ENCODE measurements at places on chromosomes 4 and X.

DNA sequence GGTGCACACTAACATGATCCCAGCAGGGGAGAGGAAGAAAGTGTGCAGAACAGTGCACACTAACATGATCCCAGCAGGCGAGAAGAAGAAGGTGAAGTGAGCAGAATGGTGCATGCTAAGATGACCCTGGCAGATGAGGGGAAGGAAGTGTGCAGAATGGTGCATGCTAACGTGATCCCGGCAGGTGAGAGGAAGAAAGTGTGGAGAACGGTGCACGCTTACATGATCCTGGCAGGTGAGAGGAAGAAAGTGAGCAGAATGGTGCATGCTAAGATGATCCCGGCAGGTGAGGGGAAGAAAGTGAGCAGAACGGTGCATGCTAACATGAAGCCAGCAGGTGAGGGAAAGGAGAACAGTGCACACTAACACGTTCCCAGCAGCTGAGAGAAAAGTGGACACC lies 83.7 kb downstream of the ACOX3 start:
- DNase-seq: no peak

- DNase-seq: no peak
Measured at GRCh38 chr4:62161446-62161845, 961.3 kb downstream of the ADGRL3 start.

DNA sequence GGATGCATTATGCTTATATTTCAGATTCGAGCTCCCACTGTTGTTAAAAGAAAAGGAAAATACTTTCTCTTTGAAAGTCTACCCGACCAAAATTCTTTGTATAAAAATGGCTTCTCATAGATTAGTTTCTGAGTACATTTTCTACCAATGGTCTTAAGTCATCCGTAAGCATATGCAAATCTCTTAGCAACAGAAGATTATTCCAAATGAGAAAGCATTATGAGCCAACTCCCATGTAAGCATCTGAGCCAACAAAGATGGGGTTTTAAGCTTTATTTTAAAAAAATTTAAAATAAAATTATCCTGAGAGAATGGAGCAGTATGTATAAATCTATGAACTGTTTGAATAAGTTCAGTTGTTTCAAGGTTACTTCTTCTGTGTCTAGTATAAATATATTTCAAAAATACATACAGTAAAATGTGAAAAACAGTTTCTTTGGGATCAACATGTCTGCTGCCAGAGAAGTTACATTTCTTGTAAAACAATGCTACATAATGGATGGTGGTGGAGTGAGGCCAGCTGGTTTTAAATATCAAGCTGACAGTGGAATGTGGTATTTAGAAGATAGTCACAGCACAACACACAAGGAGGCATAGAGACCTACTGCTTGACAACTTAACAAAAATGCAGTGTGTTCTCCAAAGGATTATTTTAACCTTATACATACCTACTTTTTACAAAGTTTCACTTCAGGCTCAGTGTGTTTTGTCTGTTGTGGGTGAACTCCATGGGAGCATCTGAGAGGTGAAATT lies 199.5 kb upstream of the DIPK2B start:
- no peak for DNase-seq

DNA sequence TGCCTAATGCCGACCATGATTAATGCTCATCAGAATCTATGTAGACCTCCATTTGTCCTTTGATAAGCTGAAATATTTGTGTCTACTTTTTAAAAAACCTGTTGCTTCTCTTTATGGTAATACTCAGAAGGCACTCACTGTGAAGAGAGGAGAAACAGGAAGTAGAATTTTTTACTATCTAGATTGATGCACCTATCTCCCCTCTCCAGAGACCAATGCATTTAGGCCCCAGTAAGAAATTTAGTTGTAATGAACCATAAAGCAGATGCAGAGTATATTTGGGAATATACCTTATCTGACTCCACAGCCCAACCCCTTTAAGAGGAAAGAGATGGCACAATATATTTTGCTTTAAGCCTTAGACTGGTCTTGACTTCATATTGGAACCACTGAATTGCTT lies 11.1 kb downstream of the TBL1X start:
- no peak for DNase-seq

DNA sequence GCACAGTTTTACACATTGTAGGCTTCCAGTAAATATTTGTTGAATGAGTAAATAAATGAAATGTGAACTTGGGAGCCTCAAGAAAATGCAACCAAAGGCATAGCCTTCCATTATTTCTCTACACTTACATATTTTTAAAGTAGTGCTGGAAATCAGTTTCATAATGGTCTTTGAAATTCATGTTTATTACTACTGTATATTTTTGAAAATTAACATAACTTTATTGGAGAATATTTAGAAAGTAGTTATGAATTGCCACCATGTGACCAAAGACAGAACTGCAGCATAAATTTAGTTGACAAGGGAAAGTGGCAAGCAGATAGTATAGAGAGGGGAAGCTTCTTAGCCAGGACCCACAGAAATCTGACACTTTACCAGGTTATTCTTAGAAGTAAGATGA lies 6.4 kb downstream of the TCEAL8 start:
- DNase-seq: no peak

- DNase-seq: peak; percentile 31
Measured at GRCh38 chrX:47831788-47832187, 4.9 kb upstream of the ZNF81 start.

DNA sequence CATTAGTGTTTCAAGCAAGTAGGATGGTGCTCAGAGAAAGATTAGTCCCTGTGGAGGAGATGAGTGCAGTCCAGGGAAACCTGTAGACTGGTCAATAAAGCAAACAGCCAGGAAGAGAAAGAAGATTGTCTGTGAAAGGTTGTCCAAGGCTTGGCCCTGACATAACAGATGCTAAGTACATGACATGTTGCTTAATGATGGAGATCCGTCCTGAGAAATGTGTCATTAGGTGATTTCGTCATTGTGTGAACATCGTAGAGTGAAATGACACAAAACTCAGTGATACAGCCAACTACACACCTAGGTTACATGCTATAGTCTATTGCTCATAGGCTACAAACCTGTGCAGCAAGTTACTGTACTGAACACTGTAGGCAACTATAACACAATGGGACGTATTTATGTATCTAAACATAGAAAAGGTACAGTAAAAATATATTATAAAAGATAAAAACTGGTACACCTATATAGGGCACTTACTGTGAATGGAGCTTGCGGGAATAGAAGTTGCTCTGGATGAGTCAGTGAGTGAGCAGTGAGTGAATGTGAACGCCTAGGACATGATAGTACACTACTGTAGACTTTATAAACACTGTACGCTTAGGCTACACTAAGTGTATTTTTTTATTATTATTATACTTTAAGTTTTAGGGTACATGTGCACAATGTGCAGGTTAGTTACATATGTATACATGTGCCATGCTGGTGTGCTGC lies 9.0 kb upstream of the PRSS48 start:
- DNase-seq: no peak

All from stimulated activated CD8-positive, alpha-beta memory T cell treated with anti-CD3 and anti-CD28 coated beads, Interleukin-4, amount 100 ng/mL, for 1 hour (primary cell).